ENCODE measurements at places on chromosomes 11 and 22.

GRCh38 chr11:118530683-118531596, at the start of gene TMEM25:
TSS of gene TMEM25 (plus strand) at chr11:118531192. CDS start at chr11:118531802, 610 bp downstream.
- DNase-seq = peak; percentile 81

GRCh38 chr22:50361222-50361621, 18.1 kb downstream of the PPP6R2 start:
- no peak for DNase-seq

GRCh38 chr11:18282626-18283025, 16.6 kb downstream of the SAA1 start:
- no peak for DNase-seq

DNA sequence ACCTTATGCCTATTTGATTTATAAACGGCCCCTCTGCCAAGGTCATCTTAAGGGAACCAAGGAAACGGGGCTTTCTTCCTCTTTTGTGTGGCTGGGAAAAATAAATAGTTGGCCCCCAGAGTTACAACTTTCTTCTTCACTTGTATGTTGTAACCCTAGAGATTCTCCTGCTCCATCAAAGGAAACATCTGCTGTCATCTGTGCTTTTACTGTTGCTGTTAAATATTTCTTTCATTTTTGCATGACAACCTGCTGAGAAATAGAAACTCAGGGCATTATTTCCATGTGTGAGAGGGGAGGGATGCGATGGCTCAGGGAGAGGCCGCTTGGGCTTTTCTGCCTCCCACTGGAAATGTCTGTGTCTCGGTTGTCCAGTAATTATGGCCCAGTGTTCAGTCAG, 21.8 kb upstream of the CDC42EP2 start:
- DNase-seq = no peak

DNA sequence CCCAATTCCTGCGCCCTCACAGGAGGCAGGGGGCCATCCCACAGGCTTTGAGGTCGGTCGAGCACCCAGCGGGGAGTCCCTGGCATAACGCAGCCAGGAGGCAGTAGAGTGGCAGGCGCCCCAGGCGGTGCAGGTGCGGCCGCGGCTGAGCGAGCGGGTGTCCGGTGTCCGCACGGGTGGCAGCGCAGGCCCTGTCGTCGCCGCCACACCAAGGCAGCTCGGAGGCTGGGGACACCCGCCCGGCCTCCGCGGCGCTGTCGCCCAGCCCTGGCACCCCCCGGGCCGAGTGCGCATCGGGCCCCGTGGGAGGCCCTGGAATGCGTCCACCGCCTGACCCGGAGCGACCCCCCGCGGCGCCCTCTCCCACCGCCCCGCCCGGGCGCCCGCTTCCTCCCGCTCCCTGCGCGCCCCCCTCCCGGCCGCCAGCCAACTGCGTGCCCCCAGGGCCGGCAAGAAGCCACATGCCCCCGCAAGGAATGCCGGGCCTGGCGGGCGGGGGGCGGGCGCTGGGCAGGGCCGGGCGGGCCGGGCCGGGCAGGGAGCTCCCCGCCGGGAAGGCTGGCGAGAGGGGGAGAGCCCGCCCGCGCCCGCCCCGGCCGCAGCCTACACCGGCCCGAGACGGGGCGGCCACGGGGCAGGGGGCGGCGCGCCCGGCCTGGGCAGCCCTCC, 33.9 kb downstream of the PRDM11 start:
- DNase-seq = peak; percentile 89

GRCh38 chr11:19099093-19099492, 17.9 kb upstream of the ZDHHC13 start:
- DNase-seq = no peak

DNA sequence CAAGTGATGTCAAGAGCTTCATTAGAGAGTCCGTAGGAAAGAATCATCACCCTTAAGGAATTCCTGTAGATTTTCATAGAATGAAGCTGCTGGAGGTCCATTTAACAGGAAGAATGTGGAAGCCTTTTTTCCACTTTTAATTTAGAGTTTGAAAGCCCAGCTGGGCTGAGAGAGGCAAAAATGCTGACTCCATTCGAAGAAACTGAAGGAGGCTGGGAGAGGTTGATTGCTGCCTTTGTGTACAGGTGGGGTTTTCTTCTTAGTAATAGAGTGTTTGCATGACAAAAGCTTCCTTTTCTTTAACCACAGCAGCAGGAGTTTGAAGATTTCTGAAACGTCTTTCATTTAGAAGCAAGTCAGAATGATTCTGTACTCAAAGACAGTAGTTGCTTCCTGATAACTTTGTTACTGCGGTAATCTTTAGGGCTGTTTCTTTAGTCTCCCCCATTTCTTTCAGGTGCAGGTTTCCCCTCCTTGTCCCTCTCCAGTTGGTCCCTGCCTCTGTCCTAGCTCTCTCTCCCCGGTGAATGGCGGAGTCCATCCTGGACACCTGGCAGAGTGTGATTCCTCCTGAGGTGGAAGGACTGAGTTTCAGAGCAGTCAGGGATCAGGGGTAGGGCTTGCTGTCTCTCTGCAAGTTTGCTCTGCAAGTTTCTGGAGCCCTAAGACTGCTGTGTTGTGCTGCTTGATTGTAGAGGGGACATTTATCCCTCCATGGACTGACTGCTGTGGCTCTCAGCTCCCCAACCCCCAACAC, 166.2 kb downstream of the LDLRAD3 start:
- no peak for DNase-seq

DNA sequence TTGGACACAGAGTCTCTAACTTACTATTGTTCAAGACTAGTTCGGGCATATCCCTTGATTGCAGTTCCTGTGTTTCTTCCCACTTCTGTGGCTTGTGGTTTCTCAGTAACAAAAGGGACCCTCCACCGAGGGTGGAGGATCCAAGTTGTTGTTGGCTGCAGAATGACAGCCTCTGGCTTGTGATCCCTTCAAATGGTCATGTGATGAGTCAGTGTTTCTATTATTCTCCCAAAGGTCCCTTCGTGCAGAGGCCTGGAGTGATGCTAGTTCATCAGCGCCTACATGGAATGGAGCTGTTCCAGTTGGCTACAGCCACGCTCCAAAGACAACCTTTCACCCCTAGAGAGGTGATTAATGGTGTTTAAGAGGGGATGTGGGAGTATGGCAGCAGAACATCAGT, 2.6 kb upstream of the VWCE start:
- peak; percentile 85 for DNase-seq

DNA sequence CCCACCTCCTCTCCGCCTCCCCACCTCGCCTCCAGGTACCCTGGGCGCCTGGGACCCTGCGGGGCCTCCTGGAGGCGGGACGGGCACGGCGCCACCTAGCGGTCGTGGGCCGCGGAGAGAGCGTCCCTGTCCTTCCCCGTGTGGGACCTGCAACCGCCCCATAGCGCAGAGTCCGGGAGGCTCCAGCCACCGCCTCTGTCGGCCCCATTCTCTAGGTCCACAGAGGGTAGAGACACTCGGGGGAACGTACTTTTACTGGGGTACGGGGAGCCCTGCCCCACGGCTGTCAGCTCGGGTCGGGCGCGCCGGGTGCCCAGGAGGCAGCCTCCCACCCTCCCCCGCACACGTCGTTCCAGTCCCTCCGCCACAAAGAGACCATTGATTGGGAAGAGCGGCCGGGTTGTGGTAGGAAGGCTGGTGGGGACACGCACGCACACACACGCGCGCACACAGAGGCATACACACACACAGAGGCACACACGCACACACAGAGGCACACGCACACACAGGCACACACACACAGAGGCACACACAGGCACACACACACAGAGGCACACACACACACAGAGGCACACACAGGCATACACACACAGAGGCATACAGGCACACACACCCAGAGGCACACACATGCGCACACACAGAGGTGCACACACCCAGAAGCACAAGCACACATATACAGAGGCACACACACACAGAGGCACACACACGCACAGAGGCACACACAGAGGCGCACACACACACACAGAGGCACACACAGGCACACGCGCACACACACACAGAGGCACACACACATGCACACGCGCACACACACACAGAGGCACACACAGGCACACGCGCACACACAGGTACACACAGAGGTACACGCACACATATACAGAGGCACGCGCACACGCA, 12.6 kb upstream of the NECTIN1 start:
- peak; percentile 42 for DNase-seq

GRCh38 chr11:68266121-68266891, 5.5 kb downstream of the C11orf24 start:
- DNase-seq = no peak

DNA sequence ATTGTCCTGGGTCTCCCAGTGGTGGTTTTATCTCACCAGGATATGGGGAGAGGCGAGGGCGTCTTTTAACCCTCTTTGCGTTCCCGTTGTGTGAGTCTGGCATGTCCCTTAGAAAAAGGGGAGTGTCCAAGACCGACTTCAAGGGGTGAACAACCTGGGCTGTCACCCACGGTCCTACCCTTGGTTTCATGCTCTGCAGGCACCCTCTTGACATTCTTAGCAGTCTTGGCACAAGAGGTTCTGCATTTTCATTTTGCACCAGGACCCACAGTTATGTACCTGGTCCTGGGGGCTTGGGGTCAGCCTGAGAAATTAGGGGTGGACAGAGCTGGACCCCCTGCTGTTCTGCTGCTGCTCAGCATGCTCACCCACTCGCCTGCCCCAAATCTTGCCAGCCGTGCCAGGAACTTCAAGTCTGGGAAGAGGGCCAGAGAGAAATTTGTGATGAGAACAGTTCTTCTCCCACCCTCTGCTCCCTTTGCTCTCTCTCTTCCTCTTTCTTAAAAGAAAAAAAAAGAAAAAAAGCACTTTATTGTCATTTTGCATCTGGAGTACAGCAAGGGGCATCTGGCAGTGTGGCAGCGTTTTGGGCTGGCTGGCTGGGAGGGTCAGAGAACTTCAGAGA, 471.2 kb downstream of the MIAT start:
- DNase-seq = no peak

DNA sequence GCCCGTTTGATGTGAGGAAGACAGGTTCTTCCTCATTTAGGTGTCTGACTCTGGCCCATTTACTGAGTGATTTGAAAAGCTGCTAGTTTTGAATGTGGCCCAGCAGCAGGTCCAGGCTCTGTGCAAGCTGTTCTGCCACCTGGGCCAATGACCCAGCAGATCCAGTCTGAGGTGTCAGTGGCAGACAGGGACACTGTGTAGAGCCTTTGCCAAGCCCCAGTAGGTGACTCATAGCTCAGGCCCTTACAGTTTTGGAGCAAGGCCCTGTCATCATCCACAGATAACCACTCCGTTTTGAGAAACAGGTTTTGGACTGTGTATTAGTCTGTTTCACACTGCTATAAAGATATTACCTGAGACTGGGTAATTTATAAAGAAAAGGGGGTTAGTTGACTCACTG, 23.9 kb downstream of the TSPAN32 start:
- DNase-seq = no peak

DNA sequence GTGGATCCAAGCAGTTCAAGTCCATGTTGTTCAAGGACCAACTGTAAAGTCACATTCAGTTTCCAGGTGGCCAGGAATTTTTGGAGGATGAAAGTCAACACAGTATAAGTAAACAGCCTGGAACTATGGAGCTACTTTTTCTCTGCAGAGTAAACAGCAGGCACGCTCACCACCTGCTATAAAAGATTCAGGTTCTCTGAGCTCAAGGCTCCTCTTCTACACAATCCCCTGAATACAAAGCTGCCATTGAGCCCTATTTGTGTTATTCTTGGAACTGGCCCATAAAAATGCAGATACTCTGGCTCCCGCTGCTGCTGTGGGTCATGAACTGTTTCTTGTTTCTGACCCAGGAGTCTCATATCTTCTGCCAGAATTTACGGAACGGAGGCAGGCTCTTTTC, 56.9 kb upstream of the PRR5 start:
- no peak for DNase-seq

GRCh38 chr11:83816572-83817187, 530.5 kb upstream of the CCDC90B start:
- peak; percentile 21 for DNase-seq

DNA sequence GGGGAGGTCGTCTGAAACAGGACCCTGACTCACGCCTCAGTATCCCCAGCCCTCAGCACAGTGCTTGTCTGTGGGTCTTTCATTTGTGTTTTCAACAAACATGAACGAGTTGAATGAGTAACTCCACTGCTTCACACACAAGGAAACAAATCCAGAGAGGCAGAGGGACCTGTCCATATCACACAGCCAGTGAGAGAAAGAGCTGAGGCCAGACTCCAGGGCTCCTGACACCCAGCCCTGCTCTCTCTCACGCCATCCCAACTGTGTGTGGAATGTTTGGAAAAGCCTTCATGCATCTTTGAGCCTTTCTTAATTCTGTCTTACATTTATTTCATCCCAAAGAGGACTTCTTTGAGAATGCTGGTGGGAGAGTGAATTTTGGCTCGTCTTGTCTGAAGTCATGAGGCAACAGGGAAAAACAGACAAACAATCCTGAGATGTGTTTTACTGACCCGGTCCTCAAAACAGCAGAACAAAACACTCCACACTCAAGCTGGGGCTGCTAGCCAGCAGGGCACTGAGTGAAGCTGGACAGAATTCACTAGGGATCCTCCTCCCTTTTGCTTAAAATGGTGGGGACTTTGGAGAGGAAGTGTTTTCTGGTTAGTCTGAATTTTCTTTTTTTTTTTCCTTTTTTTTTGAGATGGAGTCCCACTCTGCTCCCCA, 19.7 kb upstream of the ALG8 start:
- no peak for DNase-seq

DNA sequence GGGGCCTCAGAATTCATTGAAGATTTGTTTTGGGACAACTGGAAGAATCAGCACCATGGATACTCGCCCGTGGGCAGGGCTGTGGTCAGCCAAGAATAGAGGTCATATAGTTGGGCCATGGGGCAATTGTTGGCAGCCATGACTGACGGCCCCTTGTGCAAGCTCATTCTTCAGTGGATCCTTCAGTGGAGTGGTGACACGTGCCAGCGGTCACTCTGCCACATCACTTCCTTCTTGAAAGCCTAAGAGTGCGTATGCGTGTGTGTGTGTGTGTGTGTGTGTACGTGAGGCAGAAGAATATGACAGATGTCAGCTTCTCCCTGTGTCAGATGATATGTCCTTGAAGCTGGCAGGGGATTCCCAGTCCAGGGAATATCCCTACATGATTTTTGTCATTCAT, 1.8 kb upstream of the IL18BP start:
- DNase-seq = no peak

DNA sequence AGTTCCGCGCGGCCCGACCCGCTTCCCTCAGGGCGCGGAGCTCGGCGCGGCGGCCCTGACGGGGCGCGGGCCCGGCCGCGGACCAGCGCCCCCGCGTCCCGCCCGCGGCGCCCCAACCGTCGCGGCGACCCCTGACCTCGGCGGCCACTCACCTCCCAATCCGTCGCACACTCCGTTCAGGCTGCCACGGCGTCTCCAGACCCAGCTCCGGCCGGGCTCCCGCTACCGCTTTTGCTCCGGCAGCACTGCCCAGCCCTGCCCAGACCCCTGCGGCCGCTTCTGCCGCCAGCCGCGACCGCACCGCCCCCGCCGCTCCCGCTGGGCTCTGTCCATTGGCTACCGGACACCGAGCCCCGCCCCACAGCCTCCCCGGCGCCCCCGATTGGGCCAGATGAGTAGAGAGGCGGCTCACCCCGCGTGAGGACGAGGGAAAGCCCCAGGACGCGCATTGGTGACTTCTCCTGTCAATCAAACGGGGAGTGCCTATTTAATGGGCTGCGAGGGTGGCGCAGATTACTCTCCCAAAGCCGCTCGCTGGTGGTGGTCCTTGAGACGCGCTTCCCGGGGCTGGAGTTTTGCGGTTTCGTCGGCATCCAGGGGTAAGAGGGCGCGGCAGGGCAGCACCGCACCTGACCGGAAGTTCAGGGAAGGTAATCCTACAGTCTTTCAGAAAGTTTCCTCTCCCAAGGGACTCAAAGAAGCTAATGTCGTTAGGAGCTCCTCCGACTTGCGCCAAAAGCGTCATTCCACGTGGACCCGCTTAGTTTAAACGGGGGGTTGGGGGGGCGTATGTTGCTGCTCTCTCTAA, at the start of gene PACSIN2:
Gene PACSIN2 (minus strand): TSS at position 281 of the 808 bp plus-strand sequence. CDS start 103,069 bp downstream, outside the sequence.
- DNase-seq = peak; percentile 100
